NCI-H2171 (cell line): ENCODE measurements at places on chromosomes 1 and 21.

- DNase-seq, result no peak
Measured at GRCh38 chr21:38343691-38344090, 86.9 kb downstream of the KCNJ15 start.

GRCh38 chr1:112702420-112703261, 4.3 kb downstream of the RHOC start:
- no peak for DNase-seq

DNA sequence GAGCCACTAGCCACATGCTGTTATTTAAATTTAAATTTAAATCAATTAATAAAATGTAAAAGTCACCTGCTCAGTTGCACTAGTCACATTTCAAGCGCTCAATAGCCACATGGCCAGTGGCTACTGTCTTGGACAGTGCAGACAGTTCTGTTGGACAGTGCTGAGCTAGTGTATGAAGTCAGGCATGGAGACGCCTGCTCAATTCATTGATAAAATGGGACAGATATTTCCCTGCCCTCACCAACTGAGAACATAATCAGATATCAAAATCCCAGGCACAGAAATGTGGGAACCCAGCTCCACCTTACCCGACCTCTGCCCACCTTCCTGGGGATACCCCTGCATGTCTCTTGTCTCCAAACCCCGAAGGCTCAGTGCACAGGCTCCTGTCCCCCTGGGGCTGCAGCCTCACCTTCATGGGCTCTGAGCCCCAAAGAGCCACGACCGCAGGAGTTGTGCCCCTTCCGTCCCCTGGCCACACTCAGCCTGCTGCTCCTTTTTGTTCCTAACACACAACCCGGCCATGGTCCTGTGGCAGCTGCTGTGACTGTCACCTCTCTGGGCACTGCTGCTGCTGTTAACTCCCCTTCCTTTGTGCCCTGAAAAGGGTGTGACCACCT, 63.5 kb downstream of the TCP10L start:
- DNase-seq, result no peak

DNA sequence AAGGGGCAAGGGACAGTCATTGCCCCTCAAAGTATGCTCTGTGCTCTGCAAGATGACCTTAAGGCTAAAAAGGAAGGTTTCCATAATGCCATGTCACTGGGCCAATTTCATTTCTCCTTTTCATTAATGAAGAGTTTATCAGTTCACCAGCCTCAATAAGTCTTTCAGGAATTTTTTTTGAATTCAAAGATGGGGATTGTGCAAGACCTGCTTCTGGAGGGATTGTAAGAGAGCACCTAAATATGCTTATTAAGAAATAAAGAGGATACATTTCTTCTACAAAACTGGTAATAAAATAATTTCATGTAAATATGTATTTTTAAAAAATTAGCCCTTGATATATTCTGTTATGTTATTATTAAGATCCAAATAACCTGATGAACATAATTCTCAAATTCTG, 86.8 kb upstream of the RGS4 start:
- no peak for DNase-seq

- no peak for DNase-seq
Measured at GRCh38 chr1:202505356-202505755, 156.9 kb downstream of the PPP1R12B start.

DNA sequence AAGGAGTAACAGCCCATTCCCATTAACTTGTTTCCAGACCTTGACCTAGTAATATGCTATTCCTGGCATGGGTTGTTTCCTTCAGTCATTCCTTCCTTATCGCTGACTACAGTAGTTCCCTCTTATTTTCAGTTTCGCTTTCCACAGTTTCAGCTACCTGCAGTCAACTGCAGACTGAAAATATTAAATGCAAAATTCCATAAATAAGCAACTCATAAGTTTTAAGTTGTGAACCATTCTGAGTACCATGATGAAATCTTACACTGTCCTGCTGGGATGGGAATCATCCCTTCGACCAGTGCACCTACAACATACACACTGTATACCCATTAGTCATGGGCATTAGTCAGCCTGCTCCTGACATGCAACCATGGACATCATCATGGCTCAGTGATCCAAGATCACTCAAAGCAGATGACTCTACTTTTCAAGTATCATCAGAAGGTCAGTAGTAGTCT, 66.7 kb downstream of the CCDC30 start:
- no peak for DNase-seq

DNA sequence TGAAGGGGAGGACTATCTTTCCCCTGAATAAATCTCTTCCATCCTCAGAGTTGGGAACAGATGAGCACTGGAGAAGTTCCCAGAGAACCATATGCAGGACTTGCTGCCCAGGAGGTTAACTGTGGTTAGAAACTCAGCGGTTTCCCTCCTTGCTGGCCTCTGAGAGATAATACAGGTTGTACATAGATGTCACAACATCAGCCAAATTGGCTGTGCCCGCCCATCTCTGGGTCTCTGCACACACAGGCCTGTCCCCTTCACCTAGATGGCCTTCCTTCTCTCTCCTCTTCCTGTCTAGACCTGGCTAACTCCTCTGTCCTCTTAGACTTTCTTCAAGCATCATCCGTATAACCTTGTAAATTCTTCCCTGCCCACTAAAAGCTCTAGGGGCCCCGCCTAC, 5.7 kb downstream of the RGS5 start:
- no peak for DNase-seq

GRCh38 chr1:246320286-246320685, 186.8 kb downstream of the SMYD3 start:
- no peak for DNase-seq
